Sigmoid colon (tissue), 7 donors: ENCODE measurements at places on chromosomes 6 and 20. TPM values are rescaled to one million over a fixed set of nuclear protein-coding genes. Genes with fewer than 3 reads are reported as not detected.

ISM1 gene
- total RNA-seq = 3.0 TPM

NKAPL gene
- 4.8 TPM for total RNA-seq

FNDC1 gene
- total RNA-seq = 16.8 TPM

CLDN20 gene
- not detected for total RNA-seq

SLC22A16 gene
- total RNA-seq = not detected

CRYBG1 gene
- 5.8 TPM for total RNA-seq

MYCT1 gene
- total RNA-seq = 5.4 TPM

ADGB gene
- not detected for total RNA-seq

PPP1R3G gene
- total RNA-seq = 2.0 TPM

PLAGL1 gene
- total RNA-seq = 9.8 TPM

TFAP2D gene
- not detected for total RNA-seq

ULBP3 gene
- not detected for total RNA-seq

ADAM33 gene
- total RNA-seq = 132 TPM

SLC13A3 gene
- 2.5 TPM for total RNA-seq

PSORS1C2 gene
- total RNA-seq = not detected

OOEP gene
- total RNA-seq = not detected

SYNDIG1 gene
- not detected for total RNA-seq

PIM1 gene
- total RNA-seq = 29.9 TPM

TEAD3 gene
- total RNA-seq = 50.4 TPM

BMP2 gene
- 2.6 TPM for total RNA-seq

HTR1B gene
- 0.68 TPM for total RNA-seq

RHAG gene
- total RNA-seq = not detected

SNAI1 gene
- total RNA-seq = 1.9 TPM

MC3R gene
- total RNA-seq = not detected

TBC1D32 gene
- 6.1 TPM for total RNA-seq

TSPO2 gene
- total RNA-seq = not detected

TTK gene
- 0.55 TPM for total RNA-seq

CST2 gene
- not detected for total RNA-seq

TFAP2C gene
- 5.3 TPM for total RNA-seq

DEFB110 gene
- not detected for total RNA-seq

SALL4 gene
- 3.0 TPM for total RNA-seq

ABHD16A gene
- total RNA-seq = 37.8 TPM

TNNC2 gene
- total RNA-seq = 1.6 TPM

ULBP1 gene
- not detected for total RNA-seq

DEFB124 gene
- not detected for total RNA-seq

ZSWIM1 gene
- total RNA-seq = 9.4 TPM

MICA gene
- 27.1 TPM for total RNA-seq

EDN3 gene
- 0.27 TPM for total RNA-seq

MAS1 gene
- not detected for total RNA-seq

CLPSL2 gene
- not detected for total RNA-seq

NOX3 gene
- not detected for total RNA-seq

TAGAP gene
- 1.6 TPM for total RNA-seq

OR12D3 gene
- not detected for total RNA-seq

RAET1L gene
- total RNA-seq = not detected

FBXL4 gene
- 31.4 TPM for total RNA-seq

RFX6 gene
- total RNA-seq = not detected

SLC22A2 gene
- total RNA-seq = 0.27 TPM

SRPK1 gene
- total RNA-seq = 25.7 TPM
